ENCODE measurements at places on chromosomes 3 and 15.

DNA sequence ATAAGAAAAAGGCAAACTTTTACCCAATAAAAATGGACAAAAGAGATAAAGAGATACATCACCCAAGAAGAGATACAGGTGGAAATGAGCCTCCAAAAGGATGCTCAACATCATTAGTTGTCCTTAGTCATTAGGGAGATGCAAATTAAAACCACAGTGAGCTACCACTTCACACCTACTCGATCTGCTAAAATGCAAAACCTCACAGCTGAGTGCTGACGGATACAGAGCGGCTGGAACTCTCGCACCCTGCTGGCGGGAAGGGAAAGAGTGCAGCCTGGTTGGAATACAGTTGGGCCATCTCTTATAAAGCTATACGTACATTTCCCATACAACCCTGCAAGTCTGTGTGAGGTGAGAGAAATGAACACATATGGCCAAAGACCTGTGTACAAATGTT lies 78.5 kb upstream of the PRR20G start:
- DNase-seq = no peak

DNA sequence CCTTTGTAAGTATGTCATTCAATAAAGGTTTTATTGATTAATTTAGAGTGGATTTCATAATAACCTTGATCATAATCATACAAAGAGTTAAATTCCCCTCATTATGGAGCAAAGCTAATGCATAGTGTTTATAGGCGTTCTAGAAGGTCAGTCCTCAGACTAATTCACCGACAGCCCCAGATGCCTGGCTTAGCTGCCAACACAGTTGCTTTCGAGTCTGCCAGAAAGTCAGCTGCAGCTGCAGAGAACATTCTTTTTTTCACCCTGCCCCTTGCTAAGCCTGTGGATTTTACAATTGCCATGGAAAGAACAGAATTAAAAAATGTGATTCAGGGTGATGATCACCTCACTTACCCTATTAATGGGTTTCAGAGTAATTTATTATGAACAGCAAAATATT lies 21.2 kb downstream of the CADM2 start:
- no peak for DNase-seq

- no peak for DNase-seq
Observed at GRCh38 chr15:55915876-55916567, 77.4 kb downstream of the NEDD4 start.

DNA sequence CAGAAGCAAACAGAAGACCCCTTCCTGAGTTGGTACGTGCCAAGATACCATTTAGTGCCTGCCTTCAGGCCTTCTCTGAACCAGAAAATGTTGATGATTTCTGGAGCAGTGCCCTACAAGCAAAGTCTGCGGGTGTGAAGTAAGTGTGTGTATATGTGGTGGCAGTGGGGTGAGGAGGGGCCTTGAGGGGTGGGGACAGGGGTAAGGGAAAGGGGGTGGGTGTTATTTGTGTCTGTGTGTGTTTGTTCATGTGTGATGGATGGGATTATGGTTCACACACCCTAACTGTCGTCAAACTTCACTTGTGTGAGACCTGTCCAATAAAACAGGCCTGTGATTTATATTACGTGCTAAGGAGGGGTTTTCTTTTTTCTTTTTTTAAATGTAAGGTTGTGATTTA lies 92.2 kb downstream of the USP13 start:
- DNase-seq = no peak

- no peak for DNase-seq
Observed at GRCh38 chr3:63069806-63070475, 194.7 kb upstream of the CADPS start.

DNA sequence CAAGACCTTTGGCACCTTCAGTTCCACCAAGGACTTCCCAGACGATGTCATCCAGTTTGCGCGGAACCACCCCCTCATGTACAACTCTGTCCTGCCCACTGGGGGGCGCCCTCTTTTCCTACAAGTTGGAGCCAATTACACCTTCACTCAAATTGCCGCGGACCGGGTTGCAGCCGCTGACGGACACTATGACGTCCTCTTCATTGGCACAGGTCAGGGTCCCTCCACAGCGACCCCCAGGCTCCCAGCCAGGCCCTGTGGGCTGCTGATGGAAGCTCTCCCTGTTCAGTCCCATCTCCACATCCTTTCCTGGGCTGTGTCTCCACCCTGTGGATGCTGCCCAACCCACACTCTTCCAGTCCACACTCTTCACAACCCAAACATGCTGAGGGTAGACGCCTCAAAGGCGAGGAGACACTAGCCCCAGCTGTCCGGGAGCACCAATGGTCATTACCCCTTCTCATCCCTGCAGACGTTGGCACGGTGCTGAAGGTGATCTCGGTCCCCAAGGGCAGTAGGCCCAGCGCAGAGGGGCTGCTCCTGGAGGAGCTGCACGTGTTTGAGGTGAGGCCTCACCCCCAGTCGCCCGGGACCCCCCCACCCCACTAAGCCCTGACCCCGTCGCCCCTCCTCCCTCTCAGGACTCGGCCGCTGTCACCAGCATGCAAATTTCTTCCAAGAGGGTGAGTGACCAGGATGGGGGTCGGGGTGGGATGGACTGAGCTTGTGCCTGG lies 4.3 kb upstream of the LSMEM2 start:
- DNase-seq = no peak
